ENCODE measurements at places on chromosomes 12 and 14.

DNA sequence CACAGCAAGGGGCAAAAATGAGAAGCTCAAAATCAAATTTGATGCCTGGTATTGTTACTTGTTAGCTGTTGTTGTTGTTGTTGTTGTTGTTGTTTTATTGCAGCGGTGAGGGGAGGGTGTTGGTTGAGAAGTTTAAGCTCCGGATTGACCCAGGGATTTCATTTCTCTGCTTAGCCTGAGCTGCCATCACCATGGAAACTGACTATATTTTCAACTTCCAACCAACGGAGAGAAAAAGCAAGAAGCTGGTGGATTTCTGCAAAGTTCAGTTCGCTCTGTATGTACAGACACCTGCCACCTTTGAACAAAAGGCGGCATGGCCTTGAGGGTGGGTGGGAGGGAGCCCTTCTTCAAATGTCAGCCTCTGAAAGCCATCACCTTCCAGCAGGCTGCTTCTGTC, 194.5 kb upstream of the NOS1 start:
- DNase-seq: no peak

DNA sequence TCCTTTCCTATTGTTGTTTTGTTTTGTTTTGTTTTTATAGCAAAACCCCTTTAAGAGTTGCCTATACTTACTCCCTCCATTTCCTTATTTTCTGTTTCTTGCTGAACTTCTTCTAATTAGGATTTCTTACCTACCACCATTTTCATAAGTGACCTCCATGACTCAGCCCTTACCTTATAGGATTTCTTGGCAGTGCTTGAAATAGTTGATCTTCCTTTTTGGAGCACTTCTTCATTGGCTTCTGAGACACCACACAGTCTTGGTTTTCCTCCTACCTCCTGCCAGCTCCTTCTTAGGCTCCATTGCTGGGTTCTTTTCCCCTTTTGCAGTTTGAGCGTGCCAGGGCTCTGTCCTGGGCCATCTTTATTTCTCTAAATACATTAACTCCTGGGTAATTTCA, 23.4 kb upstream of the EID3 start:
- no peak for DNase-seq

DNA sequence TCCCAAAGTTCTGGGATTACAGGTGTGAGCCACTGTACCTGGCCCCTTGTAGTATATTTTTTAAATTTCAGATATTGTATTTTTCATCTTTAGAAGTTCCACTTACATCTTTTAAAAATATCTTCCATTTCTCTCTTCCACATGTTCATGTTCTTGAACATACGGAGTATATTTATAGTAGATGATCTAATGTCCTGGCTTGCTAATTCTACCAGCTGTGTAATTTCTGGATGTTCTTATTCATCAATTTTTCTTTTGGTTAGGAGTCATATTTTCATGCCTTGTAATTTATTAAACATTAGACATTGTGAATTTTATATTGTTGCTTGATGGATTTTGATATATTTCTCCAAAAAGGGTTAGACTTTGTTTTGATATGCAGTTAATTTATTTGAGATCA, 30.8 kb downstream of the NTN4 start:
- DNase-seq: no peak

GRCh38 chr12:13576935-13577500, 380.5 kb downstream of the EMP1 start:
- DNase-seq: no peak
